NCI-H1694 (cell line): ENCODE measurements at places on chromosomes 7 and 10.

DNA sequence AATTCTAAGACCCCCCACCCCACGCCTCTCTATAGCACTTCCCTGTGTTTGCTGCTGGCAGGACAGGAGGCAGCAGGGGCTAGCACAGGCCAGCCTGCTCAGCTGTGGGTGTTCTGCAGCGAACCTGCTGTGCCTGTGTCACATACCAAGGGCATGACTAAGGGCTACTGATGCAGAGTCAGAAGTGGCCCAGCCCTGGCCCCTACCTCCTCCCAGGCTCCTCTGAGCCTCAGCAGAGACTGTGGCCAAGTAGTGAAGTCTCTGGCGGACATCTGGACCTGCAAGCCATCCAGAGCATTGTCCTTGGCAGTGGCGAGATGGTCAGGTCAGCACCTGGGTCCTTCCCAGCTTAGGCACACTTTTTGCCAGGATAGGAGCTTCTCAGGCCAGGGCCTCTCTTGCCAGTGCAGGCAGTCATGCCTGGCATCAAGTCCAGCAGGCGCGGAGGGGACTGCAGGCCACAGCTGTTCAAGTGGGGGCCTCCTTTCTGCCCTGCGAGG lies 116.3 kb upstream of the RET start:
- no peak for DNase-seq

DNA sequence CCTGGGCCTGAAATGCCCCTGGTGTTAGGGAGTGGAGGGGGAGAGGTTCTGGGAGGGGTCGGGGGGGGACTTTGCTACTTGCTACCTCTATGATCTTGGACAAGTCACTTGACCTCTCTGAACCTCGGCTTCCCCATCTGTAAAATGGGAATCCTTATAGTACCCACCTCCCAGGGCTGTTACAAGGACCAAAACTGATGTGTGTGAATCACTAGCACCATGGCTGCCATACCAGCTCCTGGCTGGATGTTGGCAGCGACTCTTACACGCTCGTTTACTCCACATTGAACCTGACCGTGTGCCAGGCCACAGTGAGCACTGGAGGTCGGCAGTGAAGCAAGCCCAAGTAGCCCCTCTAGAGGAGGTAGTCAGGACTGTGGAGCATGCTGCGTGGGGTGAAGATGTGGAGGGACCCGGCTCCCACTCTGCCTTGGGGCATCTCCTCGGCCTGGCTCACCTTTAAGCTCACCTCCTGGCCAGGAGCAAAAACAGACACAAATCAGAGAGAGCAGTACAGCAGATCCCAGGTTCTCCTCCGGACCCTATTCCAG lies 28.9 kb downstream of the PPIF start:
- DNase-seq = no peak

DNA sequence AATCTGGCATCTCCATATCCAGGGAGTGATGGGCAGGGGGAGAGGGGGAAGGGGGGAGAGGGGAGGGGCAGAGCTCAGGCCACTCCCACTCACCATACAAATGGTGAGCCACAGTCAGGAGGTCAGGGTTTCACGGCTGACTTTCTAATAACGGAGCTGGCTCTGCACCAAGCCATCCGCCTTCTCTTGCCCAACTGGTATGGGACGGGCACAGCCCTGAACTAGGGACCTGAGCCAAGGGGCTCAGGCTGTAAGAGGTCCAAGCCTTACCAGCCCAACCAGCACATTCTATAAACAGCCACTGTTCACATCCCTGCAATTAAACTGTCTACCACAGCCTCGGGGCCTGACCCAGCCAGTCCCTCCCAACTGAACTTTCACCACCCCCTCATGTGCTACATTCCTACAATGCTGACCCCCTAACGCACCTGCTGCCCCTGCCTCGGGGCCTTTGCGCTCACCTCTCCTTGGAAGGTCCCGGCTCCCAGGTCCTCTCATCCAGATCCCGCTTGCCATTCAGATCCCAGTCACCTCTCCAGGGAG lies 32.5 kb downstream of the RGS10 start:
- no peak for DNase-seq

DNA sequence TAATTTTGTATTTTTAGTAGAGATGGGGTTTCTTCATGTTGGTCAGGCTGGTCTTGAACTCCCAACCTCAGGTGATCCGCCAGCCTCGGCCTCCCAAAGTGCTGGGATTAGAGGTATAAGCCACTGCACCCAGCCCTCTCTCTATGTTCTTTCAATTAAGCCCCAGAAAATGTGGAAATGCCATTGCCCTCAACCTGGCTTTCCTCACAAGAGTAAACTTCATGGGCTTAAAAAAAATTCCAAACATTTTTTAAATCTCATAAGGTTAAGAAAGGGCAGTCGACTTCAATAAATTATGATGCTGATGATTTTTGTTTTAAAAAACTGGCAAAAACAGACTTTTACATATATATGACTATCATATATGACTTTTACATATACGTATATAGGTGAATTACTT lies 107.6 kb downstream of the TES start:
- no peak for DNase-seq

GRCh38 chr10:114879541-114880158 lies 58.1 kb downstream of the FHIP2A start:
- no peak for DNase-seq

- no peak for DNase-seq
Observed at GRCh38 chr7:79489371-79489770, 35.9 kb upstream of the MAGI2 start.

- DNase-seq = no peak
Observed at GRCh38 chr7:85234730-85235129, 47.9 kb upstream of the SEMA3D start.

GRCh38 chr7:41912851-41913567 lies 210.1 kb upstream of the INHBA start:
- DNase-seq = no peak

DNA sequence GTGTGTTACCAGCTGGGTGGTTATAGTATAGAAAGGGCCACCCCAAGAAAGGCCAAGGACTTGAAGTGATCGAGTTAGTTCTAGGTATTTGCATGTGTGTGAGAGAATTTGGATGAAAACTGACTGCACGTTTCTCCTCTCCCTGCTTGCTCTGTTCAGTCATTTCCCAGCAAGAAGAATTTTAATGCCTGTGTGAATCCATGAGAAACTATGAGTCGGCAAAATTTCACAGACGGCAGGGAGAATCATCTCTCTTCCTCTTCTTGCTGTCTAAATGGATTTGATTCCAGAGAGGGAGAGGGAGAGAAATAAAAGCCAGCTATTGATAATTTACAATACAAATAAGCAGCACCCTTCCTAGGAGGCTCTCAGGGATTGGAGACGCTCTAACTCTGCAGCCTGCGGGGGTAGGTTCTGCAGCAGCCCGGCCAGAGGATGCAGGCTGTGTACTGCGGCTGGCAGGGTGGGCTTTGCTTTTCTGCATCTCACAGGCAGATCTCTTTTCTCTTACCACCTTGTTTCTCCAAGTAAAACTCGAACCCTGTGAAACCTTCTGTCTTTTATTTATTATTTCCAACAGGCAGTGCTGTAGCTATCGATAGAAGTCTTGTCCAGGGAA lies 183.6 kb downstream of the TCF7L2 start:
- DNase-seq = no peak

DNA sequence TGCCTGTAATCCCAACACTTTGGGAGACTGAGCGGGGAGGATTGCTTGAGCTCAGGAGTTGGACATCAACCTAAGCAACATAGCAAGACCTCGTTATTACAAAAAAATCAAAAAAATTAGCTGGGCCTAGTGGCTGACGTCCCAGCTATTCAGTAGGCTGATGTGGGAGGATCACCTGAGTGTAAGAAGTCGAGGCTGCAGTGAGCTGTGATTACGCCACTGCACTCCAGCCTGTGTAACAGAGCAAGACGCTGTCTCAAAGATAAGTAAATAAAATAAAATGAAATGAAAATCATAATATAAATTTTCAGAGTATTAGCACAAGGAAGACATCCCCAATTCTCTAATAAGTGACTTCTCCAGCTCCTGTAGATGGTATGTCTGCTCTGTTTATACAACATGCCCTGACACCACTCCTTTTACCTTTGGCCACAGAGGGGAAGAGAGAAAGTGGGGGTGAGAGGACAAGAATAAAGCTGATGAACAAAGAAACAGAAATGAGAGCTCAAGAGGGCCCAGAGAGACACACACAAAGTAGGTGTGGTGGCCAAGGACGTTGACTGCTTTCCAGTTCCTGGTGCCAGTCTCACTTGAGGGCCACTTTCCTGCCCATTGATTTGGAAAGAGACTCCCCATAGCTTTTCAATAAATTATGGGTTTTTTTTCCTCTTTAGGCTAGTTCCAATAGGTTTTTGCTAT lies 62.9 kb downstream of the PTTG1IP2 start:
- DNase-seq = no peak
